ENCODE measurements at places on chromosomes 5 and 9.

- no peak for DNase-seq
These were observed 29.3 kb downstream of the MARVELD2 start for GRCh38 chr5:69444127-69444754.

- no peak for DNase-seq
These were observed 203.6 kb downstream of the PIK3R1 start for GRCh38 chr5:68419081-68419636.

DNA sequence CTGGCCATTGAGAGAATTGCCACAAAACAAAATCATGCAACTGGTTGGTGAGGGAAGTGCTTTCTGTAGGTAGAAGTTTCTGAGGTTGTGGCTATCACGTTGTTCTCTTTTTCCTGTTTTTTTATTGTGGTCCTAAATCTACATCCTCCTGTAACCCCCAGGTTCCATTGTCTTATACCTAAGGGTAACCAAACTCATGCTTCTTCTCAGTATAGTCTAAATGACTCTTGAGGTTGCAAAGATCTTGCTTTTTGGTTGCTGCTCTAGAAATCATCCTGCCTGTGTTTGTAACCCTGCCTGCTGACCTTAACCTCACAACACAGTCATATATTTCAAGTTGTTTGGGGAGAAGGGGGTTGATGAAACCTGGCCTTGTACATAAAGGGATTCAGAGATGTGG, 273.1 kb downstream of the CD180 start:
- no peak for DNase-seq

GRCh38 chr9:134291452-134291881, 34.8 kb upstream of the RXRA start:
- no peak for DNase-seq

Data from fibroblast of skin of abdomen (primary cell).